ENCODE measurements at places on chromosomes 5 and 9.

- no peak for DNase-seq
Observed at GRCh38 chr5:39599721-39600431, 175.1 kb upstream of the DAB2 start.

GRCh38 chr5:13566871-13567339 lies 377.6 kb downstream of the DNAH5 start:
- no peak for DNase-seq

DNA sequence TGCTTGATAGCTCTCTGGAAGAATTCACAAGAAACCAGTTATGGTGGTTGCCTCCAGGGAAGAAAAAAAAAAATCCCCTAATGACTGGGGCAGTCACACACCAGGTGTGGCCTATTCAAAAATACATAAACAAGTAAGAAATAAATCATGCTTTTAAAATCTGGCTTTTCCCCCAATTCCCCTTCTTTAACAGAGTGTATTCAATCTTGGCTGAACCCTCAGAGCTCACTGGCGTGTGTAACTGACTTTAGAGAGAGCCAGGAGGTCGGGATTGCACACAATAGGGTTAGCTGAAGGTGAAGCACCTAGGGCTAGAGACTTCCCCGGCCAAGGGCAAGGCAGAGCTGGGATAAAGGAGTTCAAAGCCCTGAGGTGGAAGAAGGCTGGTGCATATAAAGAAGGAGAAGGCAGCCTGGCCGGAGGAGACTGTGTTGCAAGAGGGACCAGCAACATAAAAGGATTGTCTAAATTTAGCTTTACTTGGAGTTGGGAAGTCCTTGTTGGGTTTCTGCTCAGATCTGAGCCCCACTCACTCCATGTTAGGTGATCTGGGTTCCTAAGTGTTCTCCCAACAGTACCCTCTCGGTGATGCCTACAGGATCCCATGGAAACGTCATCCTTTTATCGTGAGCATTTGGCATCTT lies 19.7 kb downstream of the FNBP1 start:
- no peak for DNase-seq

DNA sequence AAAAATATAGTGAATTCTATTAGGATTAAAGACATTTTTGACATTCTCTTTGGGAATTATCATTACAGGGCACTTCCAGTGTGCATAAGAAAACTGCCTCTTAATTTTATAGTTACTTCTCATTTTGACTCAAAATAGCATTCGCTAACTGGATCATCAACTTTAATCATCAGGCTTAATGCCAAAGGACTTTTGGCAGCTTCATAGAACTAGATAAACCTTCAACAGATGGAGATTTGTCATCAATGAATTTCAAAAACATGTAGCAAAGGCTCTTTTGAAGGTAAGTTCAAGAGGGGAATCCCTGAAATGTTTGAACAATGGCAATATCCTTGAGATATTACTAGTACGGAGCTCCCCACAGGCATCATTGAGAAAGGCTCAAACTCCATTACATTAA lies 447.2 kb downstream of the PDE4D start:
- DNase-seq, result no peak

DNA sequence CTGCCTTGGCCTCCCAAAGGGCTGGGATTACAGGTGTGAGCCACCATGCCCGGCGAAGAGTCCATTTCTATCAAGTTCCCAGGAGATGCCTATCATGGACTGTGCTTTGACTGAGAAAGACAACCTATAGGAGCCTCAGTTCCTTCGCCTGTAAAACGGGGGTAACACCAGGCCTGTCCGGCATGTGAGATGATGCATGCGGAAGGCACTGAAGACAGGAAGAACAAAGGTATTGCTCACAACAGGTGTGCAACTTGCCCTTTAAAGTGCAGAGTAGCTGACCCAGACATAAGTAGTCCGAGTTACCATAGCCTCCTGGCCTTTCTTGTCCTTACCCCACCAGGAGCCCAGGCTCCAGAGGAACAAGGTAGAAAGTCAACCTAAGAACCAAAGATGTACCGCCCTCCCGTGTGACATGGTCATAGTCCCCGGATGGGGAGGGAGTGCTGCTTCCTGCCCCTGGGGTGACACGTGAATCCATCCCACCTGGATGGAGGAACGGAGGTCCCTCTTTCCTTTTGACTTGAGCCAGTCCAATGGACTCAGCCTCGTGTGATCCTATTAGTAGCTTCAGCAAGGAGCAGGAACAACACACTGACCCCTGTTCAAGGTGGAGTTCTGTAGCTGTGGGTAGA lies 60.3 kb downstream of the HSPA4 start:
- no peak for DNase-seq

- DNase-seq, result no peak
Observed at GRCh38 chr5:41370482-41370881, 139.9 kb downstream of the PLCXD3 start.

DNA sequence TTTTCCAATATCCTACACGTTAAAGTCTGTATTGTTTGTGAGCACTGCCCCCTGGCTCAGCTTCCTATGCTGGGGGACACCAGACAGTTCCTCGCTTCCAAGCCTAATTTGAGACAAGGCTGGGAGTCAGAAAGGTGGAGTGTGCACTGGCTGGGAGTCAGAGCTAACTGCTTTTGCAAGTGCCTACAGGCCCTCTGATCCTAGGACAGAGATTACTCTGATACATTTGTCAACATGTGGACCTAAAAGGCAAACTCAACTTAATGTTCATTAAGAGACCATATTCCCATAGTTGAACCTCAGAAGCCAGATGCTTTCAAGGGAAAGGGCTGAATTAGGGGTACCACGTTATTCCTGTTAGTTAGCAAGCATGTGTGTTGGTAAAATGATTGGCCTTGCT lies 80.8 kb downstream of the NIPSNAP3B start:
- no peak for DNase-seq

GRCh38 chr5:58860680-58861079 lies 277.8 kb downstream of the RAB3C start:
- no peak for DNase-seq

DNA sequence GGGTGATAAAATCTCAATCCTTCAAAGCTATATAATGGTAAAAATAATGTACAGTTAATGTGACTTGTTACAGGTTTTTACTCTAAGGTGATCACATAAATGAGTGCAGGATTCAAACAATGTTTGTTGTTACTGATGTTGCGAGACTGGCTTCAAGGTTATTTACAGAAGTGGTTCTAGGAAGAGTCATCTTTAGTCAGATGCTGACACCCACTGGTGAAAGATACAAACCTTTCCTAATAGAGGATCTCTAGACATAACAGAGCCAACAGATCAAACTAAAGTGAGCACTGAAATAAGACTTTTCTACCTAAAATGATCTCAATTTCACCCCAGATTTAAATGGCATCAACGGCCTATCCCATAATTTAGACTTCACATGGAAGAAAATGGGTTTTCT lies 20.2 kb downstream of the ARSB start:
- no peak for DNase-seq

GRCh38 chr5:143228597-143229293 lies 174.7 kb downstream of the NR3C1 start:
- no peak for DNase-seq

GRCh38 chr9:112819635-112820496 lies 69.3 kb downstream of the SNX30 start:
- DNase-seq, result no peak

GRCh38 chr5:36365896-36366295 lies 64.2 kb upstream of the RANBP3L start:
- no peak for DNase-seq

DNA sequence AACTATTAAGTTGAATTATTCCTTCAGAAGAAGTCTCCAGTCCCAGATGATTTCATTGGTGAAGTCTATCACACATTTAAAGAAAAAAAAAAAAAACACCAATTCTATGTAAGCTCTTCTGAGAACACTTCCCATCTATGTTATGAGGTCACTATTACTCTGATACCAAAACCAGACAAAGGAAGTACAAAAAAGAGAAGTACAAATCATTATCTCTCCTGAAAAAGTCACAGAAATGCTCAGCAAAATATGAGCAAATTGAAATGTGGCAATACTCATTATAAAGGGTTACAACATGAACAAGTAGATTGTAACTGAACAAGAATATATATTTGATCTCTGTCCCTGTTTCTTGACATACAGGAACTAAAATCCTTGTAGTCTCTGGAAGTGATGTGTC lies 280.4 kb downstream of the TLE1 start:
- DNase-seq, result no peak

DNA sequence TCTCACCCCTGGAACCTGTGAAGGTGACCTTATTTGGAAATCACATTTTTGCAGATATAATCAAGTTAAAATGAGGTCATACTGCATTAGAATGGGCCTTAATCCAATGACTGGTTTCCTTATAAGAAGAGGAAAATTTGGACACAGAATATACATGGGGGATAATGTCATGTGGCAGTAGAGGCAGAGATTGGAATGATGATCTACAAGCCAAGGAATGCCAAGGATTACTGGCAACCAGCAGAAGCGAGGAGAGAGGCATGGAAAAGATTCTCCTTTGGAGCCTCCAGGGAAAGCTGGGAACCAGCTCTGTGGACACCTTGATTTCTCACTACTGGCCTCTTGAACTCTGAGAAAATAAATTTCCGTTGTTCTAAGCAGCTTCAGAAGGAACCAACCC lies 20.2 kb upstream of the CEP78 start:
- DNase-seq, result no peak

GRCh38 chr5:75961818-75962217 lies 121.4 kb upstream of the SV2C start:
- no peak for DNase-seq

GRCh38 chr5:79585116-79585515 lies 27.1 kb upstream of the TENT2 start:
- DNase-seq, result no peak

- no peak for DNase-seq
Observed at GRCh38 chr9:136392538-136393449, 7.2 kb downstream of the SNAPC4 start.

DNA sequence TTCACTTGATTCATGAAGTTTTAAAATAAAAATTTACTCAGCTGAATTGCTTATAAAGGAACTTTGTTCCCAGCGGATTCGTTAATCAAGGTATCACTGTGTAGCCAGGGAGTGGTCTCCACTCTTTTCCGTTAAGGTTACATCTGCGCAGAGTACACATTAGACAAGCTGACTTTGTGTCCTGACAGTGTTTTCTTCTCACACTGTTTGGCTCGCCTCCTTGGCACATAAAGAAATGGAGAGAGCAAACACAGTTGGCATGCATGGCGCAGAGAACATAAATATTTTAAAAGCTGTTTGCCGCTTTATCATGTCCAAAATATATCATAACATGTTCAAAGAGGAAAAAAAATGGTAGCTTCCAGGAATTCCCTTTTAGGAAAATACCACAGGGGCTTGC lies 153.2 kb downstream of the EDIL3 start:
- DNase-seq, result no peak

DNA sequence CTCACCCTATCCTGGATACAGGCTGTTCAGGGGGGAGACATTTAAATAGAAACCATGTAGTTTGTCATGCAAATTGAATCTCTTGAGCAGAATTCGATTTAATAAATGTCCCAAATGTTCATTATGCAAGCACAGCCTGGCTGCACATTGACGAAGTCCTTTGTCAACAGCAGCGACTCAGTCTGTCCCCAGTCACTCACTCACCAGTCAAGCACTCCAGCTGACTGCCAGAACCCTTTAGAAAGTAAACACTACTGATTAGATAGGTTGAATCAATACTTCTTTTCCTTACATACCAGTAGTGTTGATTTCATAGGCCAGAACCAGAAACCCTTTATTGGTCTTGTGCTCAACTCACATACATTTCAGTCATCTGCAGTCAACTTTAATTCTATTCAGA lies 27.5 kb downstream of the CDH6 start:
- DNase-seq, result no peak

DNA sequence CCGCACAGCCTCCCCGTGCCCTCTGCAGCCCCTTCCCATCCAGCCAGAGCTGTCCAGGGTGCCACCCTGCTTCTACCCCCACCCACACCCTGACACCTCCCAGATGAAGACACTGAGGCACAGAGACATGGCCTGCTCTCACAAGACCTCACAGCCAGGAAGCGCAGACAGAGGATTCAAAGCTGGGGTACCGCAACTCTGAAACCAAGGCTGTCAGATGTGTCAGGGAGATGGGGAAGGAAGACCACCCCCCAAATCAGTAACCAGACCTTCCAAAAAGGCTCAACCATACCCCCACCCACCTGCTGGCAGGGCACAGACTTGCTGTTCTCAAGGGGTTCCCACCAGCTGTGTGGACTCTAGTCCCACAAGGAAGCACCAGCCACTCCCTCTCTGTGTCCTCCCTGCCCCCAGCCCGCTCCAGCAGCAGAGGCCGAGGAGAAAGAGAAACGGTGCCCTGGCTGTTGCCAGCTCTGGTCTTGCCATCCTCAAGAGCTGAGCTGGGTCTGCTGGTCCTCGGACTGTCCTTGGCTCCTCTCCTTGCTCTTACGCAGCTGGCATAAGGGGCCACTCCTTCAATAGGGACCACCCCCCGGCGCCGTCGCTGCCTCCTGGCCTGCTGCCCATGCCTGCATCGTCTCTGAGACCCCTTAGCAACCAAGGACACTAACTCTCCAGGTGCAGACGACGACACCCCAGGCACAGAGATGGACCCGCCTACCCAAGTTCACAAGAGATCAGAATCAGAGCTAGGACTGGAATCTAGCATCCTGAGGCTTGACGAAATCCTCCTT lies 699 bp downstream of the AKNA start:
- no peak for DNase-seq

DNA sequence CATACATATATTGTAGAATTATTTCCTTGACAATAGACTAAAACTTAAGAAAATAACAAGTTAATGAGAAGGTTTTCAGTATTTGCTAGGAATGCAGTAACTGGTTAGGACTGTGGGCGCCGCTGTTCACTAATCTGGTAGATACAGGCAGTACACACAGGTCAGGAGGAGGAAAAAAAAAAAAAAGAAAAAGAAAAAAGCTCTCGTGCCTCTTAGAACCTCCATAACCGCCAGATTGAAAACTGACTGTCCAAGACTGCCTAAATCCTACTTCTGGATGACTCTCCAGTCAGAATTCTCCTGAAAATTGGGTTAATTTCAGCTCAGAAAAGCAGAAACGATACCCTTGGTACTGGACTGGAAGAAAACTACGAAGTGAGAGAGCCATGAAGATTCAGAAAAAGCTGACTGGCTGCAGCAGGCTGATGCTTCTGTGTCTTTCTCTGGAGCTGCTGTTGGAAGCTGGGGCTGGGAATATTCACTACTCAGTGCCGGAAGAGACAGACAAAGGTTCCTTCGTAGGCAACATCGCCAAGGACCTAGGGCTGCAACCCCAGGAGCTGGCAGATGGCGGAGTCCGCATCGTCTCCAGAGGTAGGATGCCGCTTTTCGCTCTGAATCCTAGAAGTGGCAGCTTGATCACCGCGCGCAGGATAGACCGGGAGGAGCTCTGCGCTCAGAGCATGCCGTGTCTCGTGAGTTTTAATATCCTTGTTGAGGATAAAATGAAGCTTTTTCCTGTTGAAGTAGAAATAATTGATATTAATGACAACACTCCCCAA lies at the start of gene PCDHGA1:
Gene PCDHGA1, plus strand, starts transcription at position 216 of the 782 bp plus-strand sequence.
- no peak for DNase-seq
